Activated CD4-positive, alpha-beta T cell treated with anti-CD3 and anti-CD28 coated beads, Interleukin-2, amount 10 ng/mL, durations not matched to agents 7 days and 5 days (primary cell): ENCODE measurements at places on chromosomes 7 and 10. TPM values are rescaled to one million over a fixed set of nuclear protein-coding genes. Genes with fewer than 3 reads are reported as not detected.

Gene GCK
- not detected for total RNA-seq

Gene EEPD1
- total RNA-seq, result 13.8 TPM

Gene ACADSB
- total RNA-seq, result 21.4 TPM

Gene DPCD
- 2.9 TPM for total RNA-seq

Gene LIPF
- not detected for total RNA-seq

Gene SSC4D
- total RNA-seq, result 0.32 TPM

Gene GPR85
- total RNA-seq, result not detected

Gene PRKCQ
- 62.6 TPM for total RNA-seq

Gene LRRN3
- 262 TPM for total RNA-seq
